ENCODE measurements at places on chromosomes 6 and 20.

DNA sequence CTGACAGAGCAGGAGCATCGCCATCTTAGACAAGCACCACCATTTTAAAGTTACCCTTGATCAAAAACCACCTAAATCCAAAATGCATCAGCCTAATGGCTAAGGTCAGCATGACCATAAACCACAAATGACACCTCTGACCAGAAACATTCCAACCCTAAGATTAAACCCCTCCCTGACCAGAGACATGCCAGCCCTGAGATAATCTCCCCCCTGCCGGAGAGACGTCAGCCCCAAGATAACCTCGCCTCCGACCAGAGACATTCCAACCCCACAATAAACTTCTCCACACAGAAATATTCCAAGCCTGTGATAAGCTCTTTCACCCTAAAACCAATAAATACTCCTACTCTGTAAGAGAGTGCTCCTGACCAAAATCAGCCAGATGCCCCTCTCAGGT is 53.5 kb downstream of the PXDC1 start:
- DNase-seq, result no peak

GRCh38 chr20:669573-669972 is 6.0 kb downstream of the SCRT2 start:
- no peak for DNase-seq

GRCh38 chr6:139545206-139546105 is 171.0 kb upstream of the CITED2 start:
- DNase-seq, result no peak

GRCh38 chr20:36149469-36149868 is 5.1 kb upstream of the EPB41L1 start:
- DNase-seq, result no peak

DNA sequence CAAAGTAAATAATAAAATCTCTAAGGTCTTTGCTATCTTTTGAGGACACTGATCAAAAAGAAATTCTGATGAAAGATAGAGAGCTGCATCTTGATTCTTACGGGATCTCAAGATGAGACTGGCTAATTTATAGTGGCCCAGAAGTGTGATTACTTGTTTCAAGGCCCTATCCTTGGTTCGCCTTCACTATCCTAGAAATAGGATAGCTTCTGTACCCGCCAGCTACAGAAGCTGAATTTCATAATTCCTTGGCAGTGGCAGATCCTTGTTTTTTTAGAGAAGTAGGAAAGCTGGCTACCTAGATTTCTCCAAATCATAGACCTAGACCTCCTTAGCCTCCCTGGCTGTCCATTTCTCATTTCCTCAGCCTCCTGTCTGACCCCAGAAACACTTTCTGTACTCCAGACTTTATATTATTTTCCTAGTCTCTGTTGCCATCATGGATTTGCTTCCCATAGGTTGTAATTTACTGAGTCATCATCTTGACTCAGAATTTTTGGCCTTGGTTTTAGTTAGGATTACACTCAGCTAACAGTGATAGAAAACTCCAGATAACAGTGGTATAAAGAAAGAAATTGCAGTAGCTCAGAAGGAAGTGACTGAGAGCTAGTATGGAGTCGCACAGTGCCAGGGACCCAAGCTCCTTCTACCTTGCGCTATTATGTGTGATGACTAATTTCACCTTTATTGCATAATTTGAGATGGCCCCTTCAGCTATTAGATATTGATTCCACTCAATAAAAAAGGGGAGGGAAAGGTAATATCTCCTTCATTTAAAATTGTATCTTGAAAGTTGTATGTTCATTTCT is 27.7 kb downstream of the PHF3 start:
- no peak for DNase-seq

- no peak for DNase-seq
These were observed 136.2 kb downstream of the GMPR start for GRCh38 chr6:16374461-16375200.

DNA sequence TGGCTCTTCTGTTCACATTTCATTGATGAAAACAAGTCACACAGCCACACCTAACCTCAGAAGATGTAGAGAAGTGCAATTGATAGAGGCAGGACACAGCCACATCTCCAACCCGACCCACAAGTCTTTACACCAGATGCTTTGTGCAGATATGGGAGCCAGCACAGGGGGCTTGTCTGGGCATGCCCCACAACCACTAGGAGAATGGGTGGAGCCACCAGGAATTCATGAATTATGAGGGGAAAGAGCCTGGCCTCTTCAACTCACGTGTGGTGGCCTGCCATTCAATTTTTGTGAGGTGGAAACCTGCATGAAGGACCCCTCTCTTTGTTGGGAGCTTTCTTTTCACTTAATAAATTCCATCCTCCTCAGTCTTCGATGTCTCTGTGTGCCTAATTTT is 79.1 kb downstream of the OGFRL1 start:
- no peak for DNase-seq

DNA sequence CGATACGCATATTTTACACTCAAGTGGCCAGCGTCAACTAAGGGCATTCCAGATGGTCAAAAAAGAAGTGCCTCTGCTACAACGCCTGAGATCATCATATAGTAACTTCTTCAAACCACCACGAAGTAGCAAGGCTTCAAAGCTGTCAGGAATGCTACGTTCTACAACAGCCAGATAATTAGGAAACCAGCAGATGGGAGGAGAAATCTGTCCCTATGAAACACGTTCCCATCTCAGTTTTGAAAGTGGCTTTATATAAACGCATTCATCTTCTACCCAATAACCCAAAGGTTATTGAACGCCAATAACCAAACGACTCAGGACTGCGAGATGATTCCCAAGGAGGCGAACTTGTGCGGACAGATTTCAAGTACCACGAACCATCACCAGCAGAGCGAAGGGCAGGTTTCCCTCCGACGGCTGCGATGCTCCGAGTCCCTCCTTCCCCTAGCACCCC is 1.2 kb downstream of the ABHD12 start:
- no peak for DNase-seq

- no peak for DNase-seq
These were observed 524 bp upstream of the NOL4L start for GRCh38 chr20:32585586-32586127.

GRCh38 chr6:116877743-116878142 is 701 bp downstream of the RFX6 start:
- no peak for DNase-seq

GRCh38 chr6:145272246-145272645 is 463.1 kb downstream of the EPM2A start:
- no peak for DNase-seq

DNA sequence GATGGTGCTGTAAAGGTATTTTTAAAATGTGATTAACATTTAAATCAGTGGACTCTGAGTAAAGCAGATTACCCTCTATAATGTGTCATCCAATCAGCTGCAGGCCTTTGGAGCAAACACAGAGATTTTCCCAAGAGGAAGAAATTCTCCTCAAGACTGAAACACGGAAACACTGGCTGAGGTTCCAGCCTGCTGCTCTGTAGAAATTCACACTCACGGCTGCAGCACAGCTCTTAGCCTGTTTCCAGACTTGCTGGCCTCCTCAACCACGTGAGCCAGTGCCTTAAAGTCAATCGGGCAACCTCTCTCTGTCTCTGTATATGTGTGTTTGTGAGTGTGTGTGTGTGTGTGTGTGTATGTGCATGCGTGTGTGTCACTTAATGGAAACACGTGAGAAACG is 41.1 kb downstream of the PDE10A start:
- DNase-seq, result no peak

DNA sequence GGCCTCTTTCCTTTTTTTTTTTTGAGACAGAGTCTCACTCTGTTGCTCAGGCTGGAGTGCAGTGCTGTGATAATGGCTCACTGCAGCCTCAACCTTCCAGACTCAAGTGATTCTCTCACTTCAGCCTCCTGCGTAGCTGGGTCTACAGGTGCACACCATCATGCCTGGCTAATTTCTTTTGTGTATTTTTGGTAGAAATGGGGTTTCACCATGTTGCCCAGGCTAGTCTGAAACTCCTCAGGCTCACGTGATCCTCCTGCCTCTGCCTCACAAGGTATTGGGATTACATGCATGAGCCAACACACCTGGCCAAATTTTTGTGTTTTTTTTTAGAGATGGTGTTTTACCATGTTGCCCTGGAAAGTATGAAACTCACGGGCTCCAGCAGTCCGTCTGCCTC is 29.3 kb downstream of the SRC start:
- no peak for DNase-seq

- DNase-seq, result no peak
These were observed 28.7 kb downstream of the COL11A2 start for GRCh38 chr6:33163540-33163939.

- DNase-seq, result no peak
These were observed 11.5 kb downstream of the PRDM1 start for GRCh38 chr6:106097411-106098231.

- DNase-seq, result no peak
These were observed 54.8 kb downstream of the PHACTR2 start for GRCh38 chr6:143732536-143732935.

DNA sequence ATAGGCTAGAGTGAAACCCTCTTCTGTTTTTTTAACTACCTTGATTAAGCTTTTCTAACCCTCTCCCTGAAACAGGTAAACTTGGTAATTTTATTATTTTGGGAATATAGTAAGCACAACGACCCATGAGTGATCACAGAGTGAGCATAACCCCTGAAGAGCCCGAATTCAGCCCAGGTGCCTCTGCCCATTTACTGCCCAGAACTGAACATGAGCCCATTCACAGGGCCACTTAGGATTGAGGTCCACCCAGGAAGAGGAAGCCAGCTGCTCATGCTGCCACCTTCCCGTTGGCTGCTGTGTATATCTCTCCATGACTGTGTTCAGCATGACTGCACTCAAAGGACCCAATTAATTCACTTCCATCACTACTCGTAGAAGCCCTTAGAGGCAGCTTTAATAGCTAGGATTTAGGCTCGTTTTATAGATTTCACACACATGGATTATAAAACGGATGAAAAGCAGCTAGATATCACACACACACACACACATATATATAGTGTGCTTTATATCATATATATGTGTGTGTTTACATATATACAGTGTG is 8.3 kb upstream of the PDE10A start:
- DNase-seq, result no peak

GRCh38 chr6:39646751-39647420 is 78.3 kb downstream of the KIF6 start:
- no peak for DNase-seq

- DNase-seq, result no peak
These were observed 102.6 kb downstream of the IBTK start for GRCh38 chr6:82144852-82145340.

DNA sequence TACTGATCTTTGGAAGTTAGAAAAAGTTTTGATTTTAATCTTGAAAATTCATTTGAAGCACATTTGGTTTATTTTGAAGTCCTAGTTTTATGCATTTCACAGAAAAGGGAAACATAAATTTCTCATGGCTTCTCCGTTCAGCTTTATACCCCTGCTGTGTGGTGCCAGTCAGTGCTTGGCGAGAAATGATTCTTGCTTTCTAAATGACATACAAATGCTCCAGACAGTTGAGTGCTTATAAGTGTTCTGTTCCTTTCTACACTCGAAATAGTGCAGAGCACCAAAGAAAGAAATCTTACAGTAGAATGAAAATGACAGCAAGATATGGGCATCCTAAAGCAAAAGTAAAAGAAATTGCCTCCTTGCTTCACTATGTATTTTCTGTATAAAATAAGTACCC is 9.0 kb upstream of the ZNF292 start:
- DNase-seq, result no peak

- DNase-seq, result no peak
These were observed 11.9 kb downstream of the HINT3 start for GRCh38 chr6:125968493-125968892.

- DNase-seq, result no peak
These were observed 176.0 kb downstream of the SASH1 start for GRCh38 chr6:148518511-148519156.

GRCh38 chr6:82555801-82556200 is 192.2 kb downstream of the TPBG start:
- DNase-seq, result no peak

- no peak for DNase-seq
These were observed 1.5 kb upstream of the SLC26A8 start for GRCh38 chr6:36025932-36026327.

DNA sequence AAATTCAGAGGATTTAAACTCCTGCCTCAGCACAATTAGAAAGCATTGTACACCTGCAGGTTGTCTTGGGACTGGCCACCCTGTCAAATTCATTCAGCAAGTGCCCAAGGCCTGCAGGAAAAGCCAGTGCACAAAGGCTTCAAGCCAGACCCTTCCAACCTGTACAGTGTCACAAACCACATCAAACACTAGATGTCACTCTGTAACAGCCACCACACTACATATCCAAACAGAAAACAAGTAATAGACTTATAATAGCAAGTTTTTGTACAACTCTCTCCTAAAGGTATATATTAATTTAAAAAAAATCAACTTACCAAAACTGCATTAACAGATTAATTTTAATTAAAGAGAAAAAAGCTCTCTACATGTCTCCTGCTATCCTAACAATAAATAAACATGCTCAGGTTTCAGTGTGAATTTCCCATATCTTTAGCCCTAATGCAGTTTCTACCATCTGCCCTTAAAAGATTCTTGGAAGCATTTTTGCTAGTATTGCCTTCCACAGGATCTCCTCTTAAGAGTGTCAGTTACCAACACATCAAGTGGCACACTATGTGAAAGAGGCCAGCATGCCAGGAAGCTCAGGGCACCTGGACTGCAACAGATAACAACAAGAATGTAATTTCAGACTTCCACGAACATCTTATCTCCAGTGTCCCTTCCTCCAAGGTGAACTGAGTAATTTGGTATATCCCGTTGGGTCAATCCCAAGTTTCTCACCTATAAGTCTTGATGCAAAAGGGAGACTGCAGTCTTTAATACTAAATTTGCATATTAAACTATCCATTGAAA is 47.5 kb downstream of the RALGAPA2 start:
- peak; percentile 17 for DNase-seq

DNA sequence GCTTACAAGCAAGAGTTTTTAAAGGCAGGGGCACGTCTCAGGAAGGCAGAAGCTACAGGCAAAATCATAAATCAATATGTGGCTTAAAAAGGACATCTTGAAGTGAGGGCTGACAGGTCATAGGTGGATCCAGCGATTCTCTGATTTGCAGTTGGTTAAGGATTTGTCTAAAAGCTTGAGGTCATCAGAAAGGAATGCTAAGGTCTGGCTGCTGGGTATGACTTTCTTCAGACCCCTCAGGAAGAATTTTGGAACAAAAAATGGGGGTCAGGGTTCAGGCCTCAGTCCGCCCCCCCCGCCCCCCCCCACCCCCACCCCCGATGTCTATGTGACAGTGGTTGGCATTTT is 261.9 kb downstream of the CDH4 start:
- DNase-seq, result no peak

GRCh38 chr6:24207413-24207812 is 81.4 kb downstream of the NRSN1 start:
- DNase-seq, result no peak

DNA sequence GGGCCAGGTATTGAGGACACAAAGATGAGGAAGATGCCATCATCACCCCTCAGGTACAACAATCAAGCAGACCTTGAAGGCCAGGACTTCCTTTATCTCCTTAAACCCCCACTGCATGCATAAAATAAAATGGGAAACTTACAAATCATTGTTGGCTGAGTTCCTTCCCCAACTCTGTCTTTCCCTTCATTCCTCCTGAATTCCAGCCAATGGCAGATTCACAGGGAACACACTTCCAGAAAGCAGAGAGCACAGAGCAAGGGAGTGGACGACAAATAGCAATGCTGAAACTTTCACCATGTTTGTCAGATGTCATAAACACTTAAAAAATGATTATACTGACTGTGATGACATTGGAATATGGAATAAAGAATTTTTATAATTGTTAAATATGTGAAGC is 37.3 kb upstream of the NXT1 start:
- DNase-seq, result no peak

- no peak for DNase-seq
These were observed 5.9 kb downstream of the HSPA12B start for GRCh38 chr20:3738111-3739053.

GRCh38 chr20:62572980-62573379 is 69.3 kb upstream of the SLCO4A1 start:
- no peak for DNase-seq

GRCh38 chr6:1814279-1814678 is 204.6 kb downstream of the FOXC1 start:
- DNase-seq, result no peak
